ENCODE measurements at places on chromosomes 4 and X. TPM values are rescaled to one million over a fixed set of nuclear protein-coding genes. Genes with fewer than 3 reads are reported as not detected.

The TCEAL4 gene
- 59.0 TPM for total RNA-seq

The UNC5C gene
- total RNA-seq = 12.9 TPM

The RHOXF2 gene
- total RNA-seq = 0.18 TPM

The ARR3 gene
- 2.7 TPM for total RNA-seq

Measured in motor neuron (in vitro differentiated cells).